ENCODE measurements at places on chromosomes 13 and 19.

GRCh38 chr13:59681636-59682311 is 482.0 kb downstream of the DIAPH3 start:
- DNase-seq: no peak

DNA sequence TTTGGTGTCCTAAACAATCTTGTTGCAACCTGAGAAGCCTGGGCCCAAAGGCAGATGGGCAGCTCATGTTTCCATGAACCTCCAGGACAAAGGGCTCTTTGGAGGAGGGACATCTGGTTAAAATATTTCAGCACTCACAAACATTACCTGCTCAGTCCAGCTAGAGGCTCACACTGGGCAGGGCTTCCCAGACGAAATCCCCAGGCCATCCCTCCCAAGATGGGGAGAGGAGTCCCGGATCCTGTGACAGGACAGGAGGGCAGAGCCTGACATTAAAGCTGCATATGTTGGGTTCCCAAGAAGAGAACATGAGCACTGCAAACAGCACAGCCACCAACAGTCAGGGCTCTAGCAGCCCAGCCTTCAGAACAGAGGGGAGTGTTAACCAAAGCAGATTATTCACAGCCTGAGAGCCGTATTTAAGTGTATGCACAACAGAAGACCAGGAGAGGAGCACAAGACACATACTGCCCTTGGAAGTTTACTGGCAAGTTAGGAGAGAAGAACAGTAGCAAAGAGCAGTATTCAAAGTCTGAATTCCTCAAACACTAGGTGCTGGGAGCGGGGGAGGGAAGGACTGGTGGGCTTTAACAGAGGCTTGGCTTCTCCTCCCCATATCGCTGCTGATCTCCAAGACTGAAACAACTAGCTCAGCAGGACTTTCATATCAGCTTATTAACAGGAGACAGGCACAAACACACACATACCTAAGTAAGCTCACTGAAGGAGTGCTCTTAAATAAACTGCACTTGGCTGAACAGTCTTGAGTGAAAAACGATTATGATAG is 12.3 kb downstream of the ATP7B start:
- no peak for DNase-seq

DNA sequence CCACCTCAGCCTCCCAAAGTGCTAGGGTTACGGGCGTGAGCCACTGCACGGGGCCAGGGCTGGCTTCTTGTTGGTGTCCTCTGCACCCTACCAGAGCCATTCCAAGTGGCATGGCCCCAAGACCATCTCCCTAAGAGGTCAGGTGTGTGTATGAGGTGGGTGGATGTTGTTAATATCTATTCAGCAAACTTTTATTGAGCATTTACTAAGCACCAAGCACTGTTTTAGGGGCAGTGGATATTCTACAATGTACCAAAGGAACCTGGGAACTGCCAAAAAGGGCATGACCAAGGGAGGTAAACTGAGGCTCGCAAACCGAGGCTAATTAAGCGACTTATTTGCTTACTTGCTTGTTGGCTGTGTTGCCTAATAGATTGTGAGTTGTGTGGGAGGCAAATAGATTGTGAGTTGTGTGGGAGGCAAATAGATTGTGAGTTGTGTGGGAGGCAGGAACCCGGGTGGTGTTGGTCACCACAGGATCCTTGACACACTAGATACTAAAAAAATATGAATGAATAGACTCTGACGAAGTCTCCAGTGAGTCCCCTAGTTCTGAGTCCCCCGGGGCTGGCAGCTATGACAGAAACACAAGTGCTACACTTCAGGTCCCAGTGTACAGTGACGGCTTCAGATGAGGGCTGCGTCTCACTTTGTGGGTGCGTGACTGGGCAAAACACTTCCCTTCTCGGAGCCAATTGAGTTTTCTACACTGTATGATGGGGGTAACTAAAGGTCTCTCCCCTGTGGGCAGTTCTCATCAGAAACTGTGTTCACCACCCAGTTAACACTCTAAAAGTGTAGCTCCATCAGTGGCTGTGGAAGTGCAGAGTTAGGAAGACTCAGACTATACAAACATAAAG is 5.0 kb upstream of the BICRA start:
- no peak for DNase-seq

DNA sequence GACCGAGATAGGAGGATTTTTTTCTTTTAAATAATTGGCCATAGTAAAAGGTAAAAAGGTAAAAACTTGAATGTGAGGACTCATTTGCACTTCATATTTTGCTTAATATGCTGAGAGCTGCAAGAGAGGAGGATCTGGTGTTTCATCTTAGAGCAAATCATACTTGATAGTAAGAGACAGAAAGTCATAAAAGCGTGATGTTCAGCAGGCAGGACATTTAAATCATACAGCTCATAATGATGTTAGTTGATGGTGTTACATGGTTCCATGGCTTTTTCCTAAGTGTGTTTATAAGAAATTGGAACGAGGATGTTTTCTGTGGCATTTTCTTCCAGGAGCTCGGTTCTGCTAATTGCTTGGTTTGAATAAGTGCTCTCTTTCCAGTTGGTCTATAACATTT is 16.3 kb downstream of the ATP11A start:
- no peak for DNase-seq

DNA sequence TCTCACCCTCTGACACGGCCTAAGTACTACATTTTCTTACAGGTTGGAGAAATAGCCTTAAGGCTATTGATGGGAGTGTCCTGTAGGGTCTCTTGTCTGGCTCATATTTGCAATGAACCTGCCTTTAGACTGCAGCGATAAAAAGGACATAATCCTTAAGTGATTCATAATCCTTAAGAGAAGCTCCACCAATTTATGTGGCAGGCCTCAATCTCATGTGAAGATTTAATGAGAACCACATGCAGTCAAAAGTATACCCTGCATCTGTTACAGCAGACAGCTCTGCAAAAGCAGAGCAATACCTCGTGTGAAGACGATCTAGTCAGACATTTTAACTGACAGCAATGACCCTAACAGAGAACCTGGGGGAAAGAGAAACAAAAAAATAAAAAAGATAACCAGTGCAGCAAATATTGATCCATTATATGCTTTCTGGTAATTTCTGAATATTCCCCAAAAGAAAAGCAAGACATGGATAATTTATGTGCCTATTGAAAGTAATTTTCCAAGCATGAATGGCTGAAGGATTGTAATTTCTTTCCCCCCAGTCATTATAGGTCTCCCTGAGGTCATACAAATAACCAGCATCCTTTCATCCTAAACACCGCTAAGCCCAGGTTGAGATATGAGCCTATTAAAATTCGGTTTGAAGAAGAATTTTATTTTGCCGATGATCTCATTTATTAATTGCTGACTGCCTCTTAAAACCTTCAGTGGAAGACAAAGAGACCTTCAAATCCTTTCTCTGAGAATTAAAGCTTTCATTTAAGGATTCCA is 321.8 kb upstream of the NBEA start:
- DNase-seq: no peak

- no peak for DNase-seq
Measured at GRCh38 chr13:80530191-80530590, 189.3 kb upstream of the SPRY2 start.

DNA sequence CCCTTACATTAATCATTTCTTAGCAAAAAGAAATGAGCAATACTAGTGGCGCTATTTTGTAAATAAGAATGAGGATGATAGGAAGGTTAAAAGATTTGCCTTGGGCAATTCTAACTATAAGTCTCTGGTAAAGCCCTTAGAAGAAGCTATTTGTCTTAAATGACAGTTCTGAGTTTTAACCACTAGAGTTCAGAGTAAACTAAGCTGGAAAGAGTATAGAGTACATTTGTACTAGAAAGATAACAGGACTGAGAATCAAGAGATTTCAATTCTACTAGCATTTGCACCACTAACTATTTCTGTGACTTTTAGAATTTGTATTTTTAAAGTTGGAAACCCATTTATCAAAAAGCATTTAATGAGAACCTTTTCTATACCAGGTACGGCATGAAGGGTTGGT is 750.3 kb downstream of the OLFM4 start:
- DNase-seq: no peak

Measured in inflammatory macrophage treated with lipopolysaccharide for 1 hour (primary cell).